ENCODE measurements at places on chromosomes 3 and 15. TPM values are rescaled to one million over a fixed set of nuclear protein-coding genes. Genes with fewer than 3 reads are reported as not detected.

The NBEAL2 gene
- total RNA-seq: 117 TPM

The PRR20G gene
- not detected for total RNA-seq

The AGBL1 gene
- total RNA-seq: not detected

The THSD4 gene
- total RNA-seq: 121 TPM

The POPDC2 gene
- total RNA-seq: 0.60 TPM

The SLC6A20 gene
- 0.16 TPM for total RNA-seq

The ALDH1A3 gene
- total RNA-seq: 15.7 TPM

The SGO1 gene
- total RNA-seq: 5.4 TPM

DNA sequence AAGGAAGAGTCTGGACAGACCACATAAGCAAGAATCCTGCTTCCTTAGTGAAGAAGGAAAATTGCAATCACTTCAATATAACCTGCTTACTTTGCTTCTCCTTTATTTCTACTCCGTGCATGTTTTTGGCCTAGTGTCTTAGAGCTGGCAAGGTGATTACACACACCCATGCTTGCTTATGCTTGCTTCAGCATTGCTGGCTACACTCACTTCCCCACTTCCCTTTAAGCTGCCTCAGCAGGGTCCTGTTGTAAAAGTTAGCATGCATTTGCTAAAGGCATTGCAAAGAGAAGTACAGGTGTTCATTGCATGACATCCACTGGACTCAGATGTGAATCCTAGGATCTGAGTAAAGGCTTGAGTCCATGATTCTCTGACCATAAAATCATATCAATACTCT lies 47.5 kb upstream of the STT3B start:
- ATAC-seq: no peak

DNA sequence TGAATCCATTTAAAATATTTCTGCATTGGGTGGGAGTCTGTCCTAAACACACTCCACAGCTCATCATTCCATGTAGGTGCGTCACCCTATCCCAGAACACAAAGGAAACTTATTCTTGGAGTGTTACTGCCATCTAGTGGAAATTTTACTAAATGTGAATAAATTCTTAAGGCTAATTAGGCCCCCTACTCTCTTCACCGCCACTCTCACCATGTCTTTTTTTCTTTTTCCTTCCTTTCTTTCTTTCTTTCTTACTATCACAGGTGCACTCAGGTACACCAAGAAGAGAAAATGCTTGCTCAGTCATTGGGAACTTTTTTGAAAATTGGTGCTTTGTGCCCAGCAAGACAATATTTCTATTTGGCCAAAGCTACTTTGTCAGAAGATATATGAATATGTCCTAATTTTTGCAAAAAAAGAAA lies 26.4 kb upstream of the ATP8B4 start:
- peak; percentile 56 for ATAC-seq

GRCh38 chr3:38493031-38493430 lies 3.1 kb upstream of the EXOG start:
- no peak for ATAC-seq

DNA sequence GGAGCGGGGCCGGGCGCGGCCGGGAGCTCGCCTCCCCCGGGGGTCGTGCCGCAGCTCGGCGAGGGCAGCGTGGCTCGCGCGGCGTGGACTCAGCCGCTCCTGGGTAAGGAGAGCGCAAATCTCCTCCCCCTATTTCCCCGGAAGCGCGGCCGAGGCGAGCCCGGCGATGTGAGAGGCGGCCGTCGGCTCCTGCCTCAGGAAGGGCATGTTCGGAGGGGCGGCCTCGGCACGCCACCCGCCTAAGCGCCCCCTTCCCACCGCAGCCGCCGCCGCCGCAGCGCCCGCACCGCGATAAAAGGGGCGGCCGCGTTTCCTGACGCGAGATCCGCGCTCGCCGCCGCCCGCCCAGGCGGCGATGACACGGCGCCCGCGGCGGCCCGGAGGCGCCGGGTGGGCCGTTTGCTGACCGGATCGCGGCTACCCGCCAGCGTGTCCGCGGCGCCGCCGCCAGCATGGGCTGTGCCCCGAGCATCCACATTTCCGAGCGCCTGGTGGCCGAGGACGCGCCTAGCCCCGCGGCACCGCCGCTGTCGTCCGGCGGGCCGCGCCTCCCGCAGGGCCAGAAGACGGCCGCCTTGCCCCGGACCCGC lies at the start of gene PDE8A:
TSS of gene PDE8A (plus strand) at position 146 of the 590 bp plus-strand sequence. CDS start at position 453, 307 bp downstream.
- no peak for ATAC-seq

GRCh38 chr3:109071350-109072142 lies 46.4 kb downstream of the MORC1 start:
- ATAC-seq: no peak

GRCh38 chr3:52230461-52230860 lies 5.0 kb upstream of the TLR9 start:
- ATAC-seq: no peak

DNA sequence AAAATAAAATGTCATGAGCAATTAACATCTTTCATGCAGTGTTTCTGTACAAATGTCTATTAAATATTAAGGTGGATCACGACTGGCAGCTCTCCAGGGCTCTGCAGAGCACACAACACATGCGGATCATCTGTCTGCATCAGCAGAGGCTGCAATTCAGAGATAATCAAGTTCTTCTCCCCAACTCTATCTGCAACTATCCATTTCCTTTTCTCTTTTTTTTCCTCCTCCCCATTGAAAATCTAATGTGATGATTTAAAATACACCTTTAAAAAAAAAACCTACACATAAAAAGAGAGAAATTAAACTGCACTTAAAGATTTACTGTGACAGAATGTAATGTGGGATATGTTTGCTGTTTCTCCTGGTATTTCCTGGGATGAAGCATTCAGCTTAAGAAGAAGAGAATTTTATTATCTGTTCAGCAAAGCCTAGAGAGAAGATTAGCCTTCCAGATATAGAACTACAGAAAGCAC lies 352.6 kb upstream of the CCDC54 start:
- ATAC-seq: no peak

DNA sequence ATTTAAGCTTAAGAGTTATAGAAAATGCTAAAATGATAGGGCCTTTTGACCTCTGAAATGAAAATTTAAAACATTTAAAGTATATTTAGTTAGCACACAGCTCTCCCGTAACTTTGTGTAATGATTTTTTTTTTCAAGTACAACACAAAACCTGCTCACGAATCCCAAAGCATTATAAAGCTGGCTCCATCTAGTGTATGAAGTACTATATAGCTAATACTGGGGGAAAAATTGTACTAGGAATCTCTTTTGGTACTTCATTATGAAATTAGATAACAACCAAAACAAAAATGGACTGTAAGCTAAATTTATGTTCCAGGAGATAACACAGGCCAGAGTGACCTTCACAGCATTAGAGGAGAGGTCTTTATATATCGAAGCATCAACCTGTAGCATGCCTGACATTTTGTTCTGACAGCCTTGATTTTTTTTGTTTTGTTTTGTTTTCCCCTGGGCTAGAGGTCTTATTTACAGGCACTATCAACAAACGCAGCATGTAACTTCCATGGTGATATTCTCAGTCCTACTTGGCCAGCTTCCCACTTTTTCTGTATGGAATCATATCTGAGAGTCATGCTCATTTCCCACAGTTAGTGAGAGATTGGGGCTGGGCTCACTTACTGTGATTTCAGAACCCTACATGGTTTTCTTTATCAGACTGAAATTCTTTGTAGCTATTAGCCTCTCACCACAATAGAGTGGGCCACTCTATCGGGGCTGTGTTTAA lies 116.3 kb downstream of the MITF start:
- no peak for ATAC-seq

DNA sequence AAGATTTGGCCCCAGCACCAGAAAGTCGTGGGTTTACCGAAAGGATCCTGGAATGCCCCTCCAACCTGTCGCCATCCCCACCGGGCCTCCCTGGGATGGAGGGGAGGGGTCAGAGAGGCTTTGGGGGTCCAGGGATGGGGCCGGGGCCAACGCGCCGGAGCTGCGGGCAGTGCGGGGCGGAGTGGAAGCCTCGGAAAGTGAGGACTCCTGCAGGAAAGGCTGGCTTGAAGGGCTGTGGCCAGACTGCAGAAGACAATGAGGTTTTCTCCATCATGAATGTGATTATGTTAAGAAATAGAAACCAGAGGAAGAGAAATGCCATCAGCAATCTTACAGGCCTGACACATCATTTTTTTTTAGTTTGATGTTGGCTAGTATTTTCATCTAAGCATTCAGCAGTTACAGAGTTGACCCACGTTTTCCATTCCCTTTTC lies 738 bp downstream of the YEATS2 start:
- peak; percentile 33 for ATAC-seq

GRCh38 chr3:142990721-142991120 lies 10.6 kb upstream of the U2SURP start:
- no peak for ATAC-seq

GRCh38 chr15:85781099-85781498 lies 13.6 kb downstream of the KLHL25 start:
- ATAC-seq: no peak

DNA sequence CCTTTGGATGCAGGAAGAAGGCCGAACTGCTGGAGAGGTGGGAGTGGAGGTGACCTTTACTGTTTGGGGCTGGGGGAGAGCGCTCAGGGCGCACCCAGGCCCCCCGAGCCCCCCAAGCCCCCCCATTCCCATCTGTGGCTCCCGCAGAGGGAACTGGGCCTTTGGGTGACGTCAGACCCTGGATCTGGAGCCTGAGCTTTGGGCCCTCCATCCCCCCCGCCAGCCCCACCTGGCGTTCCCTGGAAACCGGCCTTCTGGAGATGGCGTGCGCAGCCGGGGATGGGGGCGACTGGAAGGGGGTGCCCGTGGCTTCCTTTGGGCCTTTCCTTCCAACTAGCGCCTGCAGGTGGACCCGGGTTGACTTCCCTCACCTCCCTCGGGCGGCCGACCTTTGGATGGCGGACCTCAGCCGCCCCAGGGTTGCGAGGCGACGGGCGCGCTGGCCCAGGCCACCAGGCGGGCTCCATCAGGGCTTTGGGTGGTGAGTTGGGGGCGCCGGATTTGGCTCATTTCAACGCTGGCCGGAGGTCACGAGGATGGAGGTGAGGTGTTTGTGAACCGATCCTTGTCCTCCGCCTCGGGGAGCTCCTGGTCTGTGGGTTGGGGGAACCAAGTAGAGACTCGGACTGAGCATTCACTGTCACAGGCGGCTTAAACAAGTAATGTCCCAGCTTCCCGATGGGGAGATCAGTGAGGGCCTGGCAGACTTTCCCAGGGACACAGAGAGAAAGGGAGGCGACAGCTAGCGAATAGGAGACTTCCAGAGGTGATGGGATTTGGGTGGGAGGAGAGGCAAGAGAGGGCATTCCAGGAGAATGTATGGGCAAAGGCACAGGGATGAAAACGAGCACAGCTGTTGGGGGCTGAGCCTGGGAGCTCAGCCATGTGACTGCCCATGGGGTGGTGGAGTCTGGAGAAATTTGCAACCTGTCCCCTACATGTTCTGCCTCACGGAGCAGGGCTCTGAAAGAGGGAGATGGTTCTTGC lies 709 bp downstream of the SCAMP5 start:
- ATAC-seq: peak; percentile 6

DNA sequence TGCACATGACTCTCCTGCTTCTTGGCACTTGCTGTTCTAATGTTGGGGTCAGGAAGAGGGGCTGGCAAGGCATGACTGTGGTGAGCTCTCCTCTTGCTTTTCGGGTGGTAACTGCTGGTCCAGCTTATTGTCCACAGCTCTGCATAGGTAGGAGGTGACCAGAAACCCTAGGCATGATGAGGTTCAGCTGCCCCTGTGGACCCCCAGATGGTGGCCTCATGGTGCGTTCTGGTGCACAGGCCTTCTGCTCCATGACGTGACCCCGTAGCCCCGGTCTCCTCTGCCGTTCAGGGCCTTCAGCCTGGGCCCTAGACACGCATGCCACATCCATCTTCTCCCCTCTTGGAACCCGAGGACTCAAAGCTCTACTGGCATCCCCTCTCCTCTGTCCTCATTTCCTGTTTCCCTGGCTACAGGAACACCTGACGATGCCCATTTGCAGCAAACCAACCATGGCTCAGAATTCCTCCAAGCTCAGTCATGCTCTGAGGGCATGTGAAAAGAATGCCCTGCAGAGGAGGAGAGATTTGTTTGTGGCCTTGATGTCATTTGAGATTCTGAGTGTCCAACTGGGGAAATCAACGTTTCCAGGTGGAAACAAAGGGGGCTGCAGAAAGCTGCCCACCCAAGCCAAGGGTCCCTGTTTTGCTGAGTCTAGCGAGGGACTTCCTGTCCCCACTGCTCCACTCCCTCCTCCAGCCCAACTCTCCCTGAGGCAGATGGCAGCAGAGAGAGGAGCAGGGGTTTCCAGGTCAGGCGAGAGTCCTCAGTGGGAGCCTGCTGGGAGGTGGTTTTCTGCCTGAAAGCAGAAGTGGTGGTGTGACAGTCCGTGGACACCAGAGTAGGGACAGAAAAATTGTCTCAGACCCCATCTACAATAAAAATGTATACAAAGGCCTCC lies 198.7 kb upstream of the LYSMD4 start:
- no peak for ATAC-seq

DNA sequence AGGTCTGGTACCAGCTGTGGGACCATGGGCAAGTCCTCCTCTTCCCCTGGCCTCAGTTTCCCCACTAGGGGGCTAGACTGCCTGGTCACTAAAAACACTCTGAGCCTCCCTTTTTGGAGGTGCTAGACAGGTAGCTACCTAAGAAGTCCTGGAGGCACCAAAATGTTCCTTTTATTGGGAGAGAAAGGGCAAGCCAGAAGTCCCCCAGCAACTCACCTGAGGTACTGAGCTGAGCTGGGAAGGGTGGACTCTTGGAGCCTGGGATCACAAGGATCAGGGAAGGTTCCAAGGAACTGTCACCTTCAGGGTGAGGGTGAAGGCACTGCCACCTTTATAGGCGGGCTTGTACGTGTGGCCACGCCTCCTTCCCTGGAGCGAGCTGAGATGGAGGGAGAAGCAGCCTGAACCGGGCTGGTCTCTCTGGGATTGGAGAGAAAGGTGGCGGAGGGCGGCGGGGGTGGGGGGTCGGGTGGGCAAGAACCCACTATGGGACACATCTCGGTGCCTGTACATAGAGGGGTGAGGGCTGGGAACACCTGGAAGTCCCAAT lies at the start of gene CYP1A1:
TSS of gene CYP1A1 (minus strand) at position 304 of the 550 bp plus-strand sequence. CDS start 2,431 bp downstream, outside the sequence.
- peak; percentile 50 for ATAC-seq

DNA sequence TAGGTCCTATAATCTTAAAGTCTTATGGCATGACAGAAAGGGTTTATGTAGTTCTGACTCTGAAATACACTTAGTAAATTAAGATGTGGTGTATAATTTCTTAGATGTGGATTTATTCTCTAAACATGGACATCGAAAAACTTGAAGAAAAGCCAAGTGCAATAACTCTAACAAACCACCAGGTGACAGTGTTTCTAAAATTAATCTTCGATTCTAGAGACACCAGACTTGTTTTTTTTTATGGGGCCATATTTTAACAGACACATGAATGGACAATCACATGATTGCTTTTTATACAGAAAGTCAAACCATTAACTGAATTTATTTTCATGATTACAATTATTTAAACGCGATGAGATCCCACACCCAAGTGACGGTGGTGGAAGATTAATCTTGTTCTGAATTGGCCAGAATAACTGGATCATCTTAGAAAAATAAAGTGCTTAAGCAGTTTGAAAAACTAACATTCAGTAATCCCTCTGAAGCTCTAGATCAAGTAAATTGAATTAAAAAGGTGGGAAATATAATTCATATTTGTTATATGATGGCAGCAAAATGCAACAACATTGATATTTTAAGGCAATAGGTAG lies 305.1 kb downstream of the LSAMP start:
- ATAC-seq: no peak
